ENCODE measurements at places on chromosomes 12 and 14.

DNA sequence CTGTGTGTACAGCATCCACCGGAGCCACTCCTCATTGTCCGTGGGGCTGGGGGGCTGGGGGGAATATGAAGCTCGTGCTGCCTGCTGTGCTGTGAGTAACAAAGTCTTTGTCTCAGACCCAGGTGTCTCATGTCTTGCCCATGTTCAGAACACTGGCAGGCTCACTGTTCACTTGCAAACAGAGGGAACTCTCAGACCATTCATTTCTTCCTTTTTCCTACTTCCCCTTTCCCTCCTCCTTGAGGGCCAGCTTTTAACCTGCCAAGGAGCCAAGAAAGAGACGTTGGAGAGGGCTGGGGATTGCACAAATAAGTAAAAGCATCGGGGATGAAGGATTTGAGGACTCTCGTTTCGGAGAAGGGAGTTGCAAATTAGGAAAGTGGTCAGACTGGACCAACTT, 21.6 kb downstream of the GPR132 start:
- DNase-seq: no peak

GRCh38 chr14:39682582-39682981, 250.3 kb upstream of the FBXO33 start:
- DNase-seq: no peak

- no peak for DNase-seq
Measured at GRCh38 chr14:38430522-38430921, 174.6 kb upstream of the CLEC14A start.

DNA sequence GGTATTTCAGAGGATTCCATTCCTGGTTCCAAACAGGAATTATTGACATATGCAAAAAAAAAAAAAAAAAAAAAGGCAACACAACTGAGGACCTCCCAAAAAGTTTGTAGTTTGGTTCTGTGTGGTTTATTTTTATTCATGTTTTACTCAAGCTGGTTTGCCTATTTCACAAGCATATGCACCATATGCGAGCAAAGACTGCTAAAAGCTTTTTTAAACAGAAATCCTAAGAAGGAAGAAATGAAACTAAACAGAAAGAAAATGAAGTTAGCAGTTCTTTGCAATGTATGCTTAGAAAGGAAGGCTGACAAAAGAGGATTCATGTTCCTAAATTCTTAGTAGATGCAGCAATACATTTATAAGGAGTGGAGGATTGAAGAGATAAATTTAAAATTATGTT, 487.6 kb upstream of the FLRT2 start:
- DNase-seq: no peak

GRCh38 chr12:89389755-89390661, 37.7 kb upstream of the DUSP6 start:
- DNase-seq: no peak

- no peak for DNase-seq
Measured at GRCh38 chr14:54083549-54084239, 127.1 kb upstream of the BMP4 start.

GRCh38 chr12:104412681-104413080, 44.1 kb upstream of the CHST11 start:
- DNase-seq: no peak

DNA sequence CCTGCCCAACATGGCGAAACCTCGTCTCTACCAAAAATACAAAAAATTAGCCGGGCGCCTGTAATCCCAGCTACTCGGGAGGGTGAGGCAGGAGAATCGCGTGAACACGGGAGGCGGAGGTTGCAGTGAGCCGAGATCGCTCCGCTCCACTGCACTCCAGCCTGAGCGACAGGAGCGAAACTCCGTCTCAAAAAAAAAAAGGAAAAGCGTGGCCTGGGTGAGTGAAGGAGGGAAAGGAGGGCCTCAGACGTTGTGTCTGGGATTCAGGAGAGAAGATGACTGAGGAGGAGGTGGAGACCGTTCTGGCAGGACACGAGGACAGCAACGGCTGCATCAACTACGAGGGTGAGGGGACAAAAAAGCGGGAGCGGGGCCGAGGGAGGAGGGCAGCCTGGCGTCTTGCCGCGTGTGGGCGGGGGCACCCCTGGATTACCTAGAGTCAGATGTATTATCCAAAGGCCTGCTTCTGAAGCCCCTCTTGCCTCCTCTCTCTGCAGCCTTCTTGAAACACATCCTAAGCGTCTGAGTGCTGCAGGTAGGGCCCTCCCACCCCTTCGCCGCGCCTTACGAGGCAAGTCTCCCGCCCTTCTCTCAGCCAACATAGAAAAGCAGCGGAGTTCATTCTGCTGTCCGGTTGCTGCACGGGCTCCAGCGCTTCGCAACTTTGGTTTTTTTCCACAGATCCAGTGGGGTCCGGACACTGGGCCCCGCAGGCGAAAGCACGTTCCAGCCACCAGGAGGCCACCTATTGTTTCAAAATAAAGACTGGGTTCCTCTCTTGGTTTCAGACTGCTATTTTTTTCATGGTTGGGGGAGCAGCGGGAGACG, 744 bp upstream of the MYL6 start:
- DNase-seq: no peak

DNA sequence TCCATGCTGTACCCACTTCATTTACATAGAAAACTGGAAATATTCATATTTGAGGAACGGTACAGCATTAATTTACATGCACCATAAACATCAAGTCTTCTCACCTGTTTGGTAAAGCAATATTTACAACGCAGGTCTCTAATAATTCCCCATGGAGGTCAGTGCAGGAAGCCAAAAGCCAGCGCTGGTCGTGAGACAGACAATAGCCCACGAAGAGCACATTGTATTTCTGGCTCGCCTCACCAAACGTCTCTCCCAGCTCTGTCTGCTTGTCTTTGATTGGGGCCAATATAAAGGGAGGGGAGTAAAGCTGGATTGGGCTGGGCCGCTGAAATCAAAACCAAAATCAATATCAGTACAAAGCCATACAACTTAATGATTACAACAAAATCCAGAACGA, 302.1 kb downstream of the MED13L start:
- no peak for DNase-seq

Measured in stimulated activated CD4-positive, alpha-beta T cell treated with anti-CD3 and anti-CD28 coated beads, Interleukin-1b, Interleukin-23, amount 100 ng/mL, for 1 hour (primary cell).